Effector memory CD8-positive, alpha-beta T cell (primary cell): ENCODE measurements at places on chromosomes 11 and 22.
A peak's percentile ranks its signal among the peaks of the same experiment; 100 is the strongest.

GRCh38 chr22:39800790-39801520, 92.6 kb downstream of the ENTHD1 start:
- no peak for DNase-seq

GRCh38 chr11:72815110-72815618, 953 bp downstream of the ATG16L2 start:
- DNase-seq: no peak

DNA sequence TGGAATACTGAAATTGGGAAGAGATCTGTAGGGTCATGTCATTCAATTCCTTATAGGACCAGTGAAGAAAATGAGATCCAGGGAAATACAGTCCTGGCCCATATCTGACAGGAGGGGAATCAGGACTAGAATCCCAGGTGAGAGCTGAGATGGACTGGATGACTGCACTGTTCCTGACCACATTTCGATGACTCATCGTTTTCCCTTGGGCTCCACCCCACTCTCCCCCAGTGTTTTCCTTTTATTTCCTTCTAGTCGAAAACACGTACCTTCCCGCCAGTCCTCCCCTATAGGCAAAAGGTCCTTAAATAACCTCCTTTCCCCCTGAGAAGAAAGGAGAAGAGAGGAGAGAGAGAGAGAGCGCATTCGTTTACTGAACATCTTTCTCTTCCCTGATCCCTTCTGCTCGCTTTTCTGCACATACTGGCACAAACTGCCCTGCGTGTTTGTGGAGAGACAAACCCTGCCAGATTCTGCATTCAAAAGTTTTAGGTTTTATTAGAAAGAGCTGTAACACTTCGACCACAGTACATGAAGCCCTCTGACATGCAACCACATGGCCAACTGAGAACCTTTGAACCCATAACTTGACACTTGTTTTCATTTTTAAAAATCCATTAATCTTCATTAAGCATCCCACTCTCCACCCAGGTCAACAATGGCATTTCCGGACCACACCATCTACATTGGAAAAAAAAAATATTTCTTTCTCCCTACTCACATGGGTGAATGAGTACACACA, 565.7 kb downstream of the METTL15 start:
- no peak for DNase-seq

DNA sequence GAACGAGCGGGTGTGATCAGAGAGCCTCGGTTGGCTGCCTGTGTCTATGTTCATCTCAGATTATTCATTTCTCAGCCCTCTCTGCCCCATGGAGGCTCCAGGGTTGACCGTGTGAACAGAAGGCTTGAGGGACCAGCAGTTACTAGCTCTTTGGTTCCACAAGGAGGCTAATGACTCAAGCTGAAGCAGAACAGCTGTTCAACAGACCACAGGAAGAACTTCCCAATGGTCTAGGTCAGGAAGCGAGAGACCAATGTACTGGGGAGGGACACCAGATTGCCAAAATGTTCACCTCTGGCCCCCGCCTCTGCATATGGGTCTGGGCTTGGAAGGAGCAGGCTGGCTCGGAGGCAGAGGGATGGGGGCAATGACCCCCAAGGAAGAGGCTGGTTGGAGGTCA, 14.7 kb upstream of the PDE2A start:
- DNase-seq: no peak

GRCh38 chr11:111918390-111919256, at the start of gene C11orf52:
C11orf52 (plus strand) TSS chr11:111918913; CDS start chr11:111918973, 60 bp downstream.
- no peak for DNase-seq

DNA sequence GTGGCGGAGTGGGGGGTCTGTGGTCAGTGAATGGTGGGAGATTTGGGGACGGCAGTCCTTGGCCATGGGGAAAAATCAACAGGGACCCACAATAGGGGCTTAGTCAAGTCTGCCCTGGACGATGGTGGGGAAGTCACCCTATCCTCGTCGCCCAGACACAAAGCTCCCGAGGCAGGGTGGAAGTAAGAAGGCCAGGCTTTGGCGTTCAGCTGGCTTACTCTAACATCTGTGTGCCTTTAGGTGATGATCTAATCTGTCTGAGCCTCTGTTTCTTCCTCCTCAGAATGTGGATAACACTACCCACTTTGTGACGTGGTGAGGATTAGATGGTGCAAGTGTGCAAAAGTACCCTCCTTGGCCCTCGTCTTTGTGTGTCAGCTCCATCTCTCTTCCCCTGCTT, 192.2 kb downstream of the ST3GAL4 start:
- DNase-seq: no peak

- DNase-seq: no peak
Observed at GRCh38 chr11:60242740-60243239, at the start of gene MS4A4E. MS4A4E (minus strand) TSS chr11:60243137; CDS start chr11:60230055, 13,082 bp downstream.

GRCh38 chr22:47759909-47760308, 997.5 kb downstream of the TBC1D22A start:
- no peak for DNase-seq

DNA sequence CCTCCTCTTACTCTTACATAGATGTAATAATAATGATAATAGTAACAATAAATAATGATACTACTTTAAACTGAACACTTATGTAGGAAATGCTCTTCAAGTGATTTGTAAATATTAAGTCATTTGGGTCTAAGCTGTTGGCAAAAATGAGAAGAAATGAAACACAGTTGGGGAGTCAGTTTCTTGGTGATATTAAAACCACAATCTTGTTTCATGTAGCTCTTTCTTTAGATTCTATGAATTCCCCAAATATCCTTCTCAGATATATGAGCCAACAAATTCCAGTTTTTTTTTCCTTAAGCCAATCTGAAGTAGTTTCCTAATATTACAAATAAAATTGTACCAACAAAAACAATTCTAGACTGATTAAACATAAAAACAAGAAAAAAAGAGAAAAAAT, 1115.6 kb upstream of the CNTN5 start:
- no peak for DNase-seq

- DNase-seq: no peak
Observed at GRCh38 chr22:49515475-49515874, 312.2 kb downstream of the BRD1 start.

GRCh38 chr22:40326905-40327735, 19.2 kb upstream of the ADSL start:
- DNase-seq: no peak

GRCh38 chr11:76649011-76649410, 21.5 kb downstream of the LRRC32 start:
- no peak for DNase-seq

- no peak for DNase-seq
Observed at GRCh38 chr22:45638834-45639746, 32.5 kb upstream of the ATXN10 start.

GRCh38 chr11:86952221-86952875, 2.8 kb downstream of the FZD4 start:
- no peak for DNase-seq

GRCh38 chr11:14007566-14007965, 45.0 kb downstream of the SPON1 start:
- no peak for DNase-seq

DNA sequence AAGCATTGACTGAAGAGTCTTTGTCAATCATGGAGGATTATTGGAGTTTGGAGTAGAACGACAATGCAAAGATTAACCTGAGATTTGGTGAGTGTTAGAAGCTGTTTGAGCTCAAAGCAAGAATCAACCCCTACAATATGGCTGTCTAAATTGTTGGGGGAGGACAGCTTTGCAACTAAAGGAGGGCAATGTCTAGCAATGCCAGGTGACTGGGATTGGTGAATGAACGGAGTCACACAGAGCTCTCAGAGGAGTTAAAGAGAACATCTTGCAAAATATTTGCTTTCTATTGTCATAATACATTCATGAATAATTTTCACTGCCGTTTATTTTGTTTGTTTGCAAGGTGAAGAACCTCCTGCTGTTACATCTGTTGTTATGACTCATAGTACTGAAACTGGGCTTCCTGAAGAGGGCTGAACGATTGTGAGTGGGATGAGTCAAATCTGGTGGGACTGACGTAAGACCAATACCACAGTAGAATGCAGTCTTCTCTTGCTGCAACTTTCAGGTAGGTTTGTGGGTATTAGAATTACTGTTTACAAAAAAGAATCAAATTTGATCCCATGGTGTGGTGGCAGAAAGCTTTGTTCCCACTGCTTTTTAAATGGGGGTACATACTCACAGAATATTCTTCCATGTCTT, 281.9 kb downstream of the CADM1 start:
- DNase-seq: peak; percentile 20

- DNase-seq: no peak
Observed at GRCh38 chr11:30876663-30877396, 290.7 kb upstream of the MPPED2 start.

GRCh38 chr11:72493426-72494108, 59.2 kb upstream of the CLPB start:
- DNase-seq: no peak

DNA sequence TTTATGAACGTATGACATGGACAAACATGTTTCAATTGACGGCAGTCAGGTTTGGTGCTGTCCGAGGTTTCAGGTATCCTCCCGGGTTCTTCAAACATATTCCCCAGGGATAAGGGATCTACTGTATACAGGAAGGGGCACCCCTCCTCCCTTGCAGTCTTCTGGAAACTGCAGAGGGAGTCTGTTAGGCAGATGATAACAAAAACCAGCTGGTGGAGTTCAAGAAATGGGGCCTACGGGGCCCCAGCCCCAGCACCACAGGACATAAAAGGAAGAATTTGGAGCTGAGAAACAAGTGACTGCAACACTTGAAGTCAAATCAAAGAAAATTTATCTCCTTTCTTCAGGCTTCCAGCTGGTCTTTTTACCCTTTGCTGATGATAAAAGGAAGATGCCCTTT, 32.1 kb downstream of the SNU13 start:
- DNase-seq: no peak

- DNase-seq: no peak
Observed at GRCh38 chr11:45073685-45074141, 72.7 kb upstream of the PRDM11 start.

GRCh38 chr22:22684580-22685561, 40.5 kb downstream of the GGTLC2 start:
- DNase-seq: no peak

GRCh38 chr11:35761899-35762298, 99.3 kb downstream of the TRIM44 start:
- no peak for DNase-seq

GRCh38 chr11:30025396-30026139, 8.7 kb upstream of the KCNA4 start:
- DNase-seq: no peak

DNA sequence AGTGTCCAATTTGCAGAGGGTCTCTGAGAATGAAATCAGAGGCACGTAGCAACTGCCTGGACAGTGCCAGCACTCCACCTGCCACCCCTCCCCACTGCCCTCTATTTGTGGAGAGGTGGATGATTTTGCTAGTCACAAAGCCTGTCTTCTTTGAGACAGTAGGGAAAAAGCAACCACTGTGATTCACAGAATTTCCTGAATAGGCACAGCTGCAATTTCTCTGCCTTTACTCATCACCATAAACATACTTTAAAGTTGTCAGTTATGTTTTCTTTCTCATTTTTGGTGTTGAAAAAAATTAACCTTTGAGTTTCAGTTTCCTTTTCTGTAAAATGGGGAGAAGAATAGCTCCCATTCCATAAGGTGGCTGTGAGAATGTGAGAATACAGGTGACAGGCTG, 134.3 kb downstream of the TEAD1 start:
- no peak for DNase-seq

DNA sequence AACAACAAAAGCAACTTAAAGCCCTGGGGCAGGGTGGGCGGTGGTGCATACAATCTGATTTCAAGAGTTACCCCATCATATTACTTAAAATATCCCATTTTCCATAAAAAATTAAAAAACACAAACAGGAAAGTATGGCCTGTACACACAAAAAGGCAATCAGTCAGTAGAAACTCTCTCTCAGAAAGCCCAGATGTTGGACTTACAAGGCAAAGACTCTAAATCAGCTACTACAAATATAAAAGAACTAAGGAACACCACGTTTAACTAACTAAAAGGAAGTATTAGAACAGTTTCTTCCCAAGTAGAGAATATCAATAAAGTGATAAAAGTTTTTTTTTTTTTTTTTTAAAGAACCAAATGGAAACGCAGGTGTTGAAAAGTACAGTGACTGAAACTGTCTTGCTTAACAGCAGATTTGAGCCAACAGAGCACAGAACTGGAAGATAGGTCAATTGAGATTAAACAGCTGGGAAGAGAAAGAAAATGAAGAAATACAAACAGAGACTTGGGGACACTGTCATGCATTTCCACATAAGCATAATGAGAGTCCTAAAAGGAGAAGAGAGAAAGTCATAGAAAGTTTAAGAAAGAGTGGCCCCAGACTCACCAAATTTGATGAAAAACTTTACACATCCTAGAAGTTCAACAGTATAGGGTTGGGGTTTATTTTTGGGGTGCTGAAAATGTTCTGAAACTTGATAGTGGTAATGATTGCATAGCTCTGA, 8.6 kb downstream of the SC5D start:
- DNase-seq: no peak

DNA sequence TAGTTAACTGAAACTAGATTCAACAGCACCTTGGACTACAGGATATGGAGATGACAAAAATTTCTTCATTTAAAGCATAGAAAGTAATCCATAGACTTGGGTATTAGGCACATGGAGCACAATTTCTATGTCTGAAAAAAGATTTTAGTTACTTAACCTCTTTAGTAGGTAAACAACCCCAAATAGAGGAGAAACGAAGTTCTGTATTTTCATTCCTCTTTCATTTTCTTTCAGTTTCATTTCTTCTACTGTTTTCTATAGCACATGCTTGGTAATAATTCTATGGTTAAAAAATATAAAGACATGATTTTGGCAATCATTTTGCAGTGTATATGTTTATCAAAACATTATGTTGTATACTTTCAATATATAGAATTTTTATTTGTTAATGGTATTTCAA, 99.5 kb downstream of the CASP12 start:
- no peak for DNase-seq

GRCh38 chr11:27838674-27839073, 138.4 kb upstream of the BDNF start:
- DNase-seq: no peak

DNA sequence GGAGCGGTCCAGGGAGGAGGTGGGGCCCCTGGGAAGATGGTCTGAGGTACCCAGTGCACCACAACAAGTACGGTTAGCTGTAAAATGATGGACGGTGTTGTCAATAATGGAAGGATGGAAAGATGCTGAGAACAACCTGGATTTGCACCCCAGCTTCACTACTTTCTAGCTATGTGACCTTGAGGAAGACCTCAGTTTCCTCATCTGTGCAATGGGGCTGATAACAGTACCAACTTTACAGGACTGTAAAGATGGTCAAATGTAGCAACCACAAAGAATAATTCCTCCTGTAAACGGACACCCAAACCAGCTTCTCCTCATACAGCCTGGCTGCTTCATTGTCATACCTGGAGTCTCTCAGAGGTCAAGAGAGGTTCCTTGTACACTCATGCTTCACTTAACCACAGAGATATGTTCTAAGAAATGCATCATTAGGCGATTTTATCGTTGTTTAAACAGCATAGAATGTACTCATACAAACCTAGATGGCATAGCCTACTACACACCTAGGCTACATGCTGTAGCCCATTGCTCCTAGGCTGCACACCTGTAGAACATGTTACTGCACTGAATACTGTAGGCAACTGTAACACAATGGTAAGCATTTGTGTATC, 65.5 kb upstream of the LMO2 start:
- no peak for DNase-seq
